ENCODE measurements at places on chromosomes 3 and 15. TPM values are rescaled to one million over a fixed set of nuclear protein-coding genes. Genes with fewer than 3 reads are reported as not detected.

Gene ARHGAP31
- 35.8 TPM for total RNA-seq

Gene SH3GL3
- 0.65 TPM for total RNA-seq

Gene MYL3
- total RNA-seq: not detected

Gene GUCA1C
- total RNA-seq: not detected

Gene MOBP
- total RNA-seq: not detected

Gene POLR2H
- total RNA-seq: 86.0 TPM

Gene GOLGA6D
- total RNA-seq: not detected

Gene C3orf33
- total RNA-seq: 1.4 TPM

Gene USF3
- 13.7 TPM for total RNA-seq

Gene TRIM42
- not detected for total RNA-seq

Gene AGBL1
- not detected for total RNA-seq

Gene AMIGO3
- 0.32 TPM for total RNA-seq

Gene LARP6
- 56.9 TPM for total RNA-seq

Gene POLG
- total RNA-seq: 36.8 TPM

Gene DHX30
- 43.0 TPM for total RNA-seq

Gene CD80
- total RNA-seq: 0.32 TPM

Gene PLIN1
- 1.2 TPM for total RNA-seq

Gene SLC2A2
- total RNA-seq: not detected

Gene THAP10
- total RNA-seq: 2.4 TPM

Gene PARP9
- total RNA-seq: 38.5 TPM

Gene BNC1
- total RNA-seq: 6.1 TPM

Gene KLF13
- 51.6 TPM for total RNA-seq

Gene ROPN1
- total RNA-seq: 0.22 TPM

Gene CHRNA3
- total RNA-seq: not detected

Gene MFGE8
- total RNA-seq: 385 TPM

Gene GNB4
- 111 TPM for total RNA-seq

Gene TLR9
- 0.13 TPM for total RNA-seq

Gene ACAD9
- 36.1 TPM for total RNA-seq

Gene ERICH6
- not detected for total RNA-seq

Gene PCSK6
- total RNA-seq: 0.43 TPM

Gene GHSR
- not detected for total RNA-seq

Gene STRIT1
- not detected for total RNA-seq

Gene PPP1R14D
- not detected for total RNA-seq

Gene TERC
- total RNA-seq: 119 TPM

Gene IL5RA
- total RNA-seq: not detected

Gene LDHAL6B
- total RNA-seq: not detected

Gene CISH
- total RNA-seq: 1.3 TPM

All from articular chondrocyte of knee joint (primary cell).